Inflammatory macrophage treated with lipopolysaccharide for 4 hours (primary cell): ENCODE measurements at places on chromosomes 5 and 9.

DNA sequence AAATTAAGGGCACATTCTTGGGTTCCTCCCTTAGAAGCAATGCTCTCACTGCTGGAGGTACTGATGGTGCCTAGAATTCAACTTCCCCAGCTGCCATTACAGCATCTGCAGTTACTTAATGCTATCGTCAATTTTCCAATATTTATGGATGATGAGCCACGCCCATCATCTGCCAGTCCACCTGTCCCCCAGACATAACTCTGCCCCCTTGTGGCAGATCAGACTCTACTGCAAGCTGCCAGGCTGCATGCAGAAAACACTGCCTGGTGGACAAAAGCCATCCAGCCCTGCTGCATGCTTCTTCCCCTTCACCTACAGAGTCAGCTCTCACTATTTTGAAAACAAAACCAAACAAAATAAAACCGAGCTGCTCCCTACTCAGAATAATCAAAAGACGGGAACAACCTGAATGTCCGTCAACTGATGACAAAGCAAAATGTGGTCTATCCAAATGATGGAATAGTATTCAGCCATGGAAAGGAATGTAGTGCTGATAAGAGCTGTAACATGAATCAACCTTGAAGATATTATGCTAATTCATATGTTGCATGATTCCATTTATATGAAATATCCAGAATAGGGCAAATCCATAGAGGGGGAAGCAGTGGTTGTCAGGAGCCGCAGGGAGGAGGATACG is 66.4 kb downstream of the RETREG1 start:
- peak; percentile 32 for DNase-seq

DNA sequence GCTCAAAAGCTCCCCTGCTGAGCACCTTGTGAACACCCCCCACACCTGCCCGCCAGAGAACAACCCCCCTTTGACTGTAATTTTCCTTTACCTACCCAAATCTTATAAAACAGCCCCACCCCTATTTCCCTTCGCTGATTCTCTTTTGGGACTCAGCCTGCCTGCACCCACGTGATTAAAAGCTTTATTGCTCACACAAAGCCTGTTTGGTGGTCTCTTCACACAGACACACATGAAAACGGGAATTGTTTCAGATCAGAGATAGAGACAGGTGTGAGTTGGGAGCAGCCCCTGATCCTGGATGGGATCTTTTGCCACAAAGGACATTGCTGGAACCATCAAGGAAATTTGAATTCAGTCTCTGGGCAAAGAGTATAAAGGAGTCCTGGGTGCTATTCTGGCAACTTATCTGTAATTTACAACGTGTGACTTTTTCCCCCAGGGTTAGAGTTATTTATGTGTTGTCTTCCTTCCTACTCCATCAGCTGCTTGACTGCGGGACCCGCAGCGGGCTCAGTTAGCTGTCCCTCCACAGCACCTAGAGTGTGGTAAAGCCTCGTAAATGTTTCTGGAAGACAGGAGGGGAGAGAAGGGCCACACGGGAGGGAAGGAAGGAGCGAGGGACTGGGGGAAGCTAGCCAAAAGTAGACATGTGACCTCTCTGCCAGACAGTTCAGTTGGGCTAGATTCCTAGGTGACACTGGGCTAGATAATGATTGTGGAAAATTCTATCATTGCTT is 437.0 kb downstream of the ZNF608 start:
- no peak for DNase-seq

DNA sequence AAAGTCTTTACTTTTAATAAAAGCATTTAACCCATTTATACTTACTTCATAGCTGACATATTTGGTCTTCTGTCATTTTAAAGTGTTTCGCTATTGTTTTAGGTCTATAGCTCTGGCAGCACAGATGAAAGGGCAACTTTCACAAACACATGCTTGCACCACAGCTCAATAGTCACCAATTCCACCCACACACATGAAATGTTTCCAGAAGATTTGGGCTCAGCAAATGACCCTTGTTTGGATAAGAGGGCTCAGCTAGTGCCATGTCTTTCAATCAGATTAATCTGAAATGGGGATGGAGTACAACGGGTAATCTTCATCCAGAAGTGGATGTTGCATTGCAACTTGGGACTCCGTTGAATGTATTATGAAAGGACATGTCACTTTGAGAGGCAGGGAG is 176.0 kb downstream of the FGF18 start:
- peak; percentile 70 for DNase-seq

- DNase-seq = no peak
Observed at GRCh38 chr9:1721196-1721595, 294.0 kb upstream of the SMARCA2 start.

GRCh38 chr5:160539431-160539830 is 117.8 kb downstream of the PTTG1 start:
- no peak for DNase-seq

- DNase-seq = no peak
Observed at GRCh38 chr5:90169078-90169477, 240.5 kb downstream of the CETN3 start.

- DNase-seq = no peak
Observed at GRCh38 chr5:157540124-157540523, 35.5 kb downstream of the ADAM19 start.
